ENCODE measurements at places on chromosomes 2 and 18.

DNA sequence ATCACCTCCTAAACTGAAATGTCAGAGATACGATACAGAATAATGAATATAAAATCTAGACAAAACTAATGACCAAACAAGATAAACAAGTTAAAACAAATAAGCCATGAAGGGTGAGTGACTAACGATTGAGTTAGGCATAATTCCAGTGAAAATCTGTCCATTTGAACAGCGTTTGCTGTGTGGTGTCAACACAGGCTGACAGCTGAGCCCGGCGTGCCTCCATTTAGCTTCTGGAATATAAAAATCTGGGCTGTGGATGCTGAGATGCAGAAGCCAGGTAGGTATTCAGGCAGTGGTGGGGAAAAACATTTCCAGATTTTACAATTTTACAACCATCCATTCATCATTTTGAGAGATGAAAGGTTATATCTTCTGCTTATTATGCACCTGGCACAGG is 2041.4 kb upstream of the CELF4 start:
- DNase-seq, result no peak

- peak; percentile 75 for DNase-seq
Observed at GRCh38 chr2:37890893-37891495, 34.1 kb upstream of the RMDN2 start.

- DNase-seq, result peak; percentile 79
Observed at GRCh38 chr2:56008661-56009431, 85.3 kb upstream of the EFEMP1 start.

DNA sequence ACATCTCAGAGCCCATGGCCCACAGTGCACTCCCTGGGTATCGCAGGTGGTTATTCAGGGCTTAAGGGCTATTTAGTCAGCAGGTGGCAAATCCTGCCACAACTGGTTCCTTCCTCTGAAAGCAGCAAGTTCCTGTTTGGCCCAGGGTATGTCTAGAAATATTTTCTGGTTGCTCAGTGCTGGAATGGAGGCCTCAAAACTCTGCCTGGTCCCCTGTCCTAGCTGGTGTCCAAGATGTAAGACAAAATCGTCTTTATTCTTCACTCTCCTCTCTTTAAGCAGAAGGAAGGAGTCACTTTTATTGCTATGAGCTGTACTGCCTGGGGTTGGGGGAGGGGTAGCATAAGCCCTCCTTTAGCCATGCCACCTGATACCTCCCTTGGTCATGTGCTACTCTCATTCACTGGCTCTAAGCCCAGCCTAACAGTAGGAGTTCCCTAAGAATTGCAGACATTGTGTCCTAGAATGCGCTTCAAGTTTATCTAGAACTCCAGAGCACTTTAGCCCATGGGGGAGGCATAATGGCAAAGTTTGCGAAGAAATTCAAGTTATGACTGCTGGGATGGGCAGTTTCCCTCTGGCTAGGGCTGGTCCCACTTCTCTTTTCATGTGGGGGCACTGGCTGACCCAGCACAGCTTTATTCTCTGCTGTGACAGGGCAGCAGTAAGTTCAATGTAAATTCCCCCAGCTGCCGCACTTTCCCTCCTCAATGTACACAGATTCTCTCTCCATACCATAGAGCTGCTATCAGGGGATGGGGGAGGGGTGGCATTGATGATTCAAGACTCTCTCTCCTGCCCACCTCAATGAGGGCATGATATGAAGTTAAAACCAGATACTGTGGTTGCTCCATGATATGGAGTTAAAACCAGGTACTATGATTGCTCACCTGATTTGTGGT is 27.1 kb upstream of the CWC22 start:
- DNase-seq, result no peak

DNA sequence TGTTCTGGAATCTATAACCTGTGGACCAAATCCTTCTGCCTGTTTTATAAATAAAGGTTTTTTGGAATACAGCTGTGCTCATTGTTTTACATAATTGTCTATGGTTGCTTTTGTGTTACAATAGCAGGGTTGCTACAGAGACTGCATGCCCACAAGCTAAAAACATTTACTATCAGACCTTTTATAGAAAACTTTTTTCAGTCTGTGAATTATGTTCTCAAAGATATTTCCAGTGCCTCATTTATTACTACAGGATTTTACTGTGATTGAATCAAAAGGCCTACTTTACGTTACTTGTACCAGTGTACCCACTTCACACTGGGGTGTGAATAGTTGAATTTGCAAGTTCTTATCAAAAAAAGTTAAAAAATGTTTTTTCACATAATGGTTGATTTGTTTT is 7.0 kb downstream of the KIAA1328 start:
- no peak for DNase-seq

Data from NAMALWA (cell line).